Activated CD4-positive, CD25-positive, alpha-beta regulatory T cell treated with anti-CD3 and anti-CD28 coated beads, Interleukin-2, amount 50 U/mL, for 16 hours (primary cell): ENCODE measurements at places on chromosomes 2 and 18.

- DNase-seq: no peak
These were observed 4.3 kb downstream of the BIN1 start for GRCh38 chr2:127102521-127103242.

- no peak for DNase-seq
These were observed 281.4 kb downstream of the PAX3 start for GRCh38 chr2:222017252-222017850.

GRCh38 chr2:119253760-119254600 lies 30.3 kb downstream of the STEAP3 start:
- no peak for DNase-seq

- DNase-seq: no peak
These were observed 69.4 kb downstream of the AGAP1 start for GRCh38 chr2:235563056-235563910.
